Activated effector memory CD4-positive, alpha-beta T cell treated with anti-CD3 and anti-CD28 coated beads, Interleukin-2, amount 50 U/mL, for 16 hours (primary cell): ENCODE measurements at places on chromosomes 1 and 21.
A peak's percentile ranks its signal among the peaks of the same experiment; 100 is the strongest.

- peak; percentile 78 for DNase-seq
Measured at GRCh38 chr1:158506369-158506987, 34.5 kb downstream of the OR10R2 start.

DNA sequence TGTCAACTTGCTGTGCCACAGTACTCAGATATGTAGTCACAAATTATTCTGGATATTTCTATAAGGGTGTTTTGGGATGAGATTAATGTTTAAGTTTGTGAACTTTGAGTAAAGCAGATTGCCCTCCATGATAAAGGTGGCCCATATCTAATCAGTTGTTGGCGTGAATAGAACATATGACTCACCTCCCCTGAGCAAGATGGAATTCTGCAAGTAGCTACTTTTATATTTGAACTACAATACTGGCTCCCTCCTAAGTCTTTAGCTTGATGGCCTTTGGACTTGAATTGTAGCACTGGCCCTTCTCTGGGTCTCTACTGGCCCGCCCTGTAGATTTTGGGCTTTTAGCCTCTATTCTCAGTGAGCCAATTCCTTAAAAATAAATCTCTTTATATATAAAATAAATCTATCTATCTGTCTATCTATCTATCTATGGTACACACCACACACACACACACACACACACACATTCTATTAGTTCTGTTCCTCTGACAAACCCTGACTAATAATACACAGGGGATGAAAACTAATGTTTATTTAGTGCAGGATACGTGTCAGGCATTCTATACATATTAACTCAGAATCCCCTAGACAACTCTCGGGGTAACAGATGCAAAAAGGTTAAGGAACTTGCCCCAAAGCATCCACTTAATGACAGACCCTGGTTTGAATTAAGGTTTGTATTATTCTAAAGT lies 37.9 kb upstream of the PDC start:
- DNase-seq: no peak

GRCh38 chr1:31815752-31816500 lies at the start of gene SPOCD1:
TSS of gene SPOCD1 (minus strand) at chr1:31816022. CDS start at chr1:31815333, 689 bp downstream.
- DNase-seq: peak; percentile 93

- DNase-seq: no peak
Measured at GRCh38 chr1:41835485-41835884, 83.2 kb downstream of the HIVEP3 start.

GRCh38 chr1:223641523-223642039 lies 23.9 kb downstream of the CAPN8 start:
- no peak for DNase-seq

DNA sequence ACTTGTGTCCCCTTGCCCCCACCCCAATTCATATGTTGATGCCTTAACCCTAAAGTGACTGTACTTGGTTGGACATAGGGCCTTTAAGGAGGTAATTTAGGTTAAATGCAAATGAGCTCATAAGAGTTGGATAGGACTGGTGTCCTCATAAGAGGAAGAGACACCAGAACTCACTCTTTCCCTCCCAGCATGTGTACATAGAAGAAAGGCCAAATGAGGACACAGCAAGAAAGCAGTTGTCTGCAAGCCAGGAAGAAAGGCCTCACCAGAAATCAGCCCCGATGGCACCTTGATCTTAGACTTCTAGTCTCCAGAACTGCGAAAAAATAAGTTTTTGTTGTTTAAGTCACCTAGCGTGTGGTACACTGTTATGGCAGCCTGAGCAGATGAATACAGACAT lies 45.5 kb downstream of the RAB3GAP2 start:
- no peak for DNase-seq

DNA sequence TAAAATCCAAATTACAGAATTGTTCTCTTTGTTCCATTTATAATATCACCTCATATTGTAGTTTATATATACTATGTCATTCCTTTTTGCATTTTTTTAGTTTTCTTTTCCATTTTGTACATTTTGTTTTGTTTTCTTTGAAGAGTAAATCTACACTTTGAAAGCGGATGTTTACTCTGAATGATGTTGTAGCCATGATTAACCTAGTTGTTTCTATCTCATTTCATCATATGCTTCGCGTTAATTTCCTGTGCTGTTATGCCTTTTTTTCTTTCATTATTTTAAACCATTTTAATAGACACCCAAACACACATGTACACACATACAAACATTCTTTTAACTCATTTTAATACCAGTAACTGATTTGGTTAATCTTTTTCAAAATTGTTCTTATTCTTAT lies 5.3 kb downstream of the OR2T6 start:
- no peak for DNase-seq

- peak; percentile 22 for DNase-seq
Measured at GRCh38 chr1:12085643-12086260, 22.6 kb downstream of the TNFRSF8 start.

DNA sequence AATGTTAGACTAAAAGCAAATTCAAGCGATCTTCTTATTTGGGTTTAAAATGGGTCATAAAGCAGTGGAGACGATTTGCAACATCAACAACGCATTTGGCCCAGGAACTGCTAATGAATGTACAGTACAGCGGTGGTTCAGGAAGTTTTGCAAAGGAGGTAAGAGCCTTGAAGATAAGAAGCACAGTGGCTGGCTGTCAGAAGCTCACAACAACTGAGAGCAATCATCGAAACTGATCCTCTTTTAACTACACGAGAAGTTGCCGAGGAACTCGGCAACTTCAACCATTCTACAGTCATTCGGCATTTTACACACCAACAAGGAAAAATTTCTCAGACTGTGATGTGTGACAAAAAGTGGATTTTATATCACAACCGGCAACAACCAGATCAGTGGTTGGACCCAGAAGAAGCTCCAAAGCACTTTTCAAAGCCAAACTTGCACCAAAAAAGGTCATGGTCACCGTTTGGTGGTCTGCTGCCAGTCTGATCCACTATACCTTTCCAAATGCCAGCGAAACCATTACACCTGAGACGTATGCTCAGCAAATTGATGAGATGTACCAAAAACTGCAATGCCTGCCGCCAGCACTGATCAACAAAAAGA lies 47.9 kb downstream of the ASH1L start:
- DNase-seq: no peak

DNA sequence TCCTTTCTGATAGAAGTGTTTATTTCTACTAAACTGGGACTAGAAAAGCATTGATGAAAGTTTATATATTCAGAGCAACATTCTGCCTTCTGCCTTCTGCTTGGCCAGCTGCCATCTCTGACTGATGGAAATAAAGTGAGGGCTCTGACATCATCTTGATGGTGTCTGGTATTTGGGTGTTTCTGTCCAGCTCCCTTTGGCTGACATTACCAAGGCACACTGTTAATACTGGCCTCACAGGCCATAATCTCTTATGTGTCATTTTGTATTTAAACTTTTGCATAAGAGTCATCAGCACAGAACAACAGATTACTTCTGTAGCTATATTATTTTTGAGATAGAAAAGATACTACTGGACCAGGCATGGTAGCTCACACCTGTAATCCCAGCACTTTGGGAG lies 216.9 kb downstream of the RYR2 start:
- DNase-seq: no peak

GRCh38 chr1:209767096-209767495 lies 11.2 kb downstream of the TRAF3IP3 start:
- DNase-seq: no peak

GRCh38 chr1:71836904-71837303 lies 445.4 kb downstream of the NEGR1 start:
- no peak for DNase-seq

DNA sequence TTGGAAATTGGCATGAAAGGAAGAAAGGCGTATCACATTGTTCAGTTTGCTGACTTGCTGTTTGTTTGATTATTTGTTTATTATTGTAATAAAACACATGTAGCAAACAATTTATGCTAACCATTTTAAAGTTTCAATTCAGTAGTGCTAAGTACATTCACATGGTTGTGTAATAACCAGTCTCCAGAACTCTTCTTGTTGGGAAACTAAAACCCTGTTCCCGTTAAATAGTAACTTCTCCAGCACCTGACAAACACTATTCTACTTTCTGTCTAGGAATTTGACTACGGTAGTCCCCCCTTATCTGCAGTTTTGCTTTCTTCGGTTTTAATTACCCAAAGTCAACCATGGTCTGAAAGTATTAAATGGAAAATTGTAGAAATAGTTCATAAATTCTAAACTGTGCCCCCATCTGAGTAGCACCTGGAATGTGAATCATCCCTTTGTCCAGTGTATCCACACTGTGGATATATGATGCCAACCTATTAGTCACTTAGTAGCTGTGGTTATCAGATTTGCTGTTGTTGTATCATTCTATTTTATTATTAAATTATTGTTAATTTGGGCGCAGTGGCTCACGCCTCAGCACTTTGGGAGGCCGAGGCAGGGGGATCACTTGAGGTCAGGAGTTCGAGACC lies 5.5 kb downstream of the MORC3 start:
- no peak for DNase-seq

- no peak for DNase-seq
Measured at GRCh38 chr1:210076620-210077019, 138.6 kb downstream of the SYT14 start.

DNA sequence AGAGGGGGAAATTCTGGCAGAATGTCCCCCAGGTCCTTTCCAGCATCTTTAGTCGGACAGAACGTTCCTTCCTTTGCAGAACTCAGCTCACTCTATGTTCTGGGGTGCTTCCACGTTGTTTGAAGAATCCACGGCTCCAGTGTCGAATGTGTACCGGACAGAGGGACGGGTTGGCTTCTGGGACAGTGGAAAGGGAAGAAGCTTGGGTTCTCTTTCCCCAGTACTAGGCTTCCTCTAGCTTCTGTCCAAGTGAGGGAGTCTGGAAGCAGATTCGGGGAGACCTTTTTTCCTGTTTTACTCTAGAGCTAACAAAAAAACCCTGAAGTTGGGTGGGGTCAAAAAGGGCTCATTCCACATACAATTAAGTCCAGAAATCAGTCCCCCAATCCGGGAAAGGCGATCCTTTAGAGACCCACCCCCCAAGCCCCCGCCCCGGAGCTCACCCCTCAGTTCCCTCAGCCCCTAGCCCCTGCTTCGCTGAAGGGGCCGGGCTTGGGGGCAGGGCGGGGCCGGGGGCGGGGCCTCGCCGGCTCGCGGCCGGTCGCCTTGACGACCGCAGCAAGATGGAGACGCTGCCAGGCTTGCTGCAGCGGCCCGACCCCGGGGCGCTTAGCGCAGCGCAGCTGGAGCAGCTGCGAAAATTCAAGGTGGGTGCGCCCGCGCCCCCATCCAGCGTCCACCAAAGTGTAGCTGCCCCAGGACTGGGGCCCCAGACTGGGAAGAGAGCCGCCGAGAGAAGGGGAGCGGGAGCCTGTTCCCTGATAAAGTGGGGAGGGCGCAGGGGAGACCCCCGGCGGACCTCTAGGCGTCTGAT lies at the start of gene RIIAD1:
Gene RIIAD1 (plus strand): TSS at position 549 of the 814 bp plus-strand sequence. CDS start 15 bp downstream, at position 564.
- peak; percentile 77 for DNase-seq

DNA sequence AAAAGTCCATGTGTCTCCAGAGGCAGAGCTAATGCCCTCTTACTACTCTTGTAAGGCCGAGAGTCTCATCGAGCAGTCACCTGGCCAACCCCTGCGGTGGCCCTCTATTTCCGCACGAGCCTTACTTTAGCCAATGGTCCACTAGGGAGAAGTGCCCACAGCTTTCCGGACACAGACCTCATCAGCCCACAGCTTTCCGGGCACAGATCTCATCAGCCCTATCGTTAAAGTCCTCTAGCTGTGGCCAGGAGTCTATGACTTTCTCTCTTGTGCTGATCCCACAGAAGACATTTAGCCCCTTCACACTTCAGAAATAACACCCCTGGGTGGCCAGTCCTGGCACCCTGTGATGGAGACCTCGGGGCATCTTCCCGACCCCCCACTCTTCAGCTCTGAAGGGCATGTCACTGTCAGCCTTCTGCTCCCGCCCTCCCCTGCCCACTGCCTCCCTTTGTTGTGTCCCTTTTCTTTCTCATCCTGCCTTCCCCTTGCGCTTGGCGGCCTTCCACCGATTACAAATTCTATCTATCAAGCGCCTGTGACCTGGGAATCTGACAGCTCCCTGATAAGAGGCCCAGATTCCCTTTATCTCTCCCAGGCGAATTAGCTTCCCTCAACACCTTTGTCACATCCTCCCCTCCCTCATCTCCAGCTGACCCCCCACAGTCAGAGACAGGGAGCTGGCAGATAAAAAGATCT lies 161.0 kb downstream of the PLXNA2 start:
- DNase-seq: no peak

- DNase-seq: no peak
Measured at GRCh38 chr1:37725851-37726613, 33.7 kb downstream of the CDCA8 start.

DNA sequence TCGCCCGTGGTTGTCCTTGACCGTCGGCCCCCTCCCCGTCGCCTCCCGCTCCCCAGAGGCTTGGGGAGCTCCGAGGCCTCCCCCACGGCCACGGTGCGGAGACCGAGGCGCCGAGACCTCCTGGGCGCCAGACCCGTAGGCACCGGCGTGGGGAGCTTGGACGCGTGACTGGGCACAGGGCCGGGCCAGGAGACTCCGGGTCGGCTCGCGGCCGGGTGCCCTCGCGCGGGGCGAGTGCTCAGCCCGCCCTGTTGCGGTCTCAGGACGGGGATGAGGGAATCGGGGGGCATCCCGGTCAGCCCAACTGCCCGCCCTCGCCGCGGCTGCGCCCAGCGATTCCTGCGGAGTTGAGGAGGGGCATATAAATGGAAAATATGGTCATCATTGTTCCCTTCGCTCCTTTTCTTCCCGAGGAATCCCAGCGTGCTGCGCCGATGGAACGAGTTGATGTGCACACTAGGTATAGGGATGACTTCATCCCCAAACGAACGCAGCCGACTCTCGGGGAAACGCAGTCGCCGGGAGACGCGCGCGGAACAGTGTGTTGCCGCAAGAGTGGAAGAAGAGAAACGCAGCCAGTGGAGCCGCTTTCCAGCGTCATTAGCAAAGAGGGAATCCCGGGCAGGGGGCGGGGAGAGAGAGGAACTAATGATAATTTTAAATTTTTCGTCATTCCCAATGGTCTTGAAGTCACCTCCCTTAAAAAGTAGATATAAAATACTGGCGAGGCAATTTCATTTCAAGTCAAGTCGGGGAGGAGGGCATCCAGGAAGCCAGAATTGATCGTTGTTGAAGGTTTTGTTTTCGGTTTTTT lies 747 bp upstream of the ENAH start:
- DNase-seq: peak; percentile 67

- no peak for DNase-seq
Measured at GRCh38 chr1:240635466-240636256, 23.7 kb upstream of the GREM2 start.

- no peak for DNase-seq
Measured at GRCh38 chr21:31338908-31339368, 5.1 kb downstream of the TIAM1 start.

DNA sequence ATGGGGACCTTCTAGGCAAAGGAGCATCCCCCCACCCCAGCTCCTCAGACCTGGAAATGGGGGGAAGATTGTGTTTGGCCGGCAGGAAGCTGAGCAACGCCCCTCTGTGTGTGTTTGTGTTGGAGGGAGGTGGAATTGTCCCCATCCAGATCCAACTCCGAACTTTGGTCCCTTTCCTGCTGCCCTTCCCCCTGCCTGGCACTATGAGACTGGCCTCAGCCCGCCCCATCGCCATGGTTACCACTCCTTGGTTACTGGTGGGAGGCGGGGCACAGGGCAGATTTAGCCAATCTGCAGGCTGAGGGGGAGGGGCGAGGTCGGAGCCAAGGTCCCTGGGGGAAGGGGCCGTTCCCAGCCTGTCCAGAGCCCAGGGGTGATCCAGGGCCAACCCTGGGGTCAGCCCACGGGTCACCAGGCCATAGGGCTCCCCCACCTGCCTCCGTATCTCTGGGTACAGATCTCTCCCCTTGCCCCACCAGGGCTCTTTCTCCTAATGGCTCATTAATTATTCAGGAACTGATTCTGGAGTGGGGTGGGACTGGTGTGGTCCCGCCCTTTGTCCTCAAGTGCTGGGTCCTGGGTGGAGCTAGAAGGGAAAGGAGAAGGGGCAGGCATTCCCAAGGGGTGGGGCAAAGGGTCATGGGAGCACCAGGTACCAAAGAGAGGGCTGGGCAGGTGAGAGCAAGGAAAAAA lies 15.2 kb downstream of the PTPRF start:
- DNase-seq: no peak
